ENCODE measurements at places on chromosomes 12 and 14. TPM values are rescaled to one million over a fixed set of nuclear protein-coding genes. Genes with fewer than 3 reads are reported as not detected.

C12orf50 gene
- not detected for total RNA-seq

GLT8D2 gene
- 75.8 TPM for total RNA-seq

GPRC5A gene
- total RNA-seq: 25.9 TPM

PTPRR gene
- total RNA-seq: 0.09 TPM

CAPZA3 gene
- 0.14 TPM for total RNA-seq

DPPA3 gene
- total RNA-seq: not detected

CSRP2 gene
- total RNA-seq: 25.5 TPM

MYF6 gene
- total RNA-seq: not detected

PAX9 gene
- 0.09 TPM for total RNA-seq

BIN2 gene
- total RNA-seq: not detected

ULK1 gene
- 10.4 TPM for total RNA-seq

FOXG1 gene
- under 0.01 TPM for total RNA-seq

USP15 gene
- 68.7 TPM for total RNA-seq

ENDOU gene
- total RNA-seq: not detected

IRAK3 gene
- 8.1 TPM for total RNA-seq

CLEC6A gene
- total RNA-seq: not detected

ASCL1 gene
- total RNA-seq: not detected

KCNK13 gene
- not detected for total RNA-seq

GALNT8 gene
- 0.18 TPM for total RNA-seq

BCL2L2 gene
- 12.8 TPM for total RNA-seq

PTGR2 gene
- total RNA-seq: 4.4 TPM

FAM90A1 gene
- total RNA-seq: under 0.01 TPM

KRT74 gene
- total RNA-seq: not detected

SPIC gene
- not detected for total RNA-seq

TPH2 gene
- total RNA-seq: not detected

GOLGA5 gene
- total RNA-seq: 50.3 TPM

RNU4-1 gene
- total RNA-seq: under 0.01 TPM

PLEKHG7 gene
- total RNA-seq: not detected

TEX52 gene
- total RNA-seq: not detected

SLC41A2 gene
- total RNA-seq: 18.1 TPM

GARIN6 gene
- not detected for total RNA-seq

DCN gene
- total RNA-seq: 1,181 TPM

POTEM gene
- total RNA-seq: not detected

NID2 gene
- 333 TPM for total RNA-seq

RAPGEF3 gene
- 2.1 TPM for total RNA-seq

TRPV4 gene
- 2.6 TPM for total RNA-seq

RIMKLB gene
- total RNA-seq: 24.0 TPM

IL31 gene
- not detected for total RNA-seq

ZFHX2 gene
- 0.14 TPM for total RNA-seq

ARL6IP4 gene
- total RNA-seq: 157 TPM

HHIPL1 gene
- 4.4 TPM for total RNA-seq

IRAK4 gene
- 17.6 TPM for total RNA-seq

KRT77 gene
- not detected for total RNA-seq
